Stimulated activated CD8-positive, alpha-beta memory T cell treated with anti-CD3 and anti-CD28 coated beads, Interleukin-2, amount 100 ng/mL, for 1 hour (primary cell): ENCODE measurements at places on chromosomes 16 and 17.

GRCh38 chr17:64115043-64115698 lies 14.8 kb downstream of the ERN1 start:
- DNase-seq: no peak

DNA sequence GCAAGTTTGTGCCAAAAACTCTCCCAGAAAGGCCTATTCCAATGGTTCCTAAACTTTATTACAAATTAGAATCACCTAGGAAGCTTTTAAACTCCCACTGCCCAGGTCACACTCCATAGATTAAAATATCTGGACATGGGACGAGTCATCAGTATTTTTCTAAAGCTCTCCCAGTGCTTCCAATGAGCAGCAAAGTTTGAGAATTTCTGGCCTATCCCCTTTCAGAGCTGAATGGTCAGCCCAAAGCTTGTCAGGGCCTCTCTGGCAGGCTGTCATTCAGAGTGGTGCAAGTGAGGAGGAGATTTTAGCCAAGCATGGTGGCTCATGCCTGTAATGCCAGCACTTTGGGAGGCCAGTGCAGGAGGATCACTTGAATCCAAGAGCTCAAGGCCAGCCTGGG lies 2.4 kb downstream of the BCL6B start:
- no peak for DNase-seq

GRCh38 chr17:27579304-27579703 lies 51.7 kb upstream of the LGALS9 start:
- no peak for DNase-seq

- peak; percentile 23 for DNase-seq
These were observed 51.5 kb upstream of the MGAT5B start for GRCh38 chr17:76816590-76817135.

- peak; percentile 70 for DNase-seq
These were observed 4.1 kb upstream of the CDH15 start for GRCh38 chr16:89167425-89167941.
